ENCODE measurements at places on chromosomes 1 and 21. TPM values are rescaled to one million over a fixed set of nuclear protein-coding genes. Genes with fewer than 3 reads are reported as not detected.

ZNF672 gene
- total RNA-seq, result 17.5 TPM

RGS13 gene
- total RNA-seq, result 0.95 TPM

VCAM1 gene
- 5.5 TPM for total RNA-seq

NPR1 gene
- total RNA-seq, result 11.1 TPM

LAMC1 gene
- 274 TPM for total RNA-seq

NHLH2 gene
- total RNA-seq, result not detected

NT5C1A gene
- total RNA-seq, result not detected

LCE1E gene
- not detected for total RNA-seq

SEC22B gene
- total RNA-seq, result 28.5 TPM

DNA sequence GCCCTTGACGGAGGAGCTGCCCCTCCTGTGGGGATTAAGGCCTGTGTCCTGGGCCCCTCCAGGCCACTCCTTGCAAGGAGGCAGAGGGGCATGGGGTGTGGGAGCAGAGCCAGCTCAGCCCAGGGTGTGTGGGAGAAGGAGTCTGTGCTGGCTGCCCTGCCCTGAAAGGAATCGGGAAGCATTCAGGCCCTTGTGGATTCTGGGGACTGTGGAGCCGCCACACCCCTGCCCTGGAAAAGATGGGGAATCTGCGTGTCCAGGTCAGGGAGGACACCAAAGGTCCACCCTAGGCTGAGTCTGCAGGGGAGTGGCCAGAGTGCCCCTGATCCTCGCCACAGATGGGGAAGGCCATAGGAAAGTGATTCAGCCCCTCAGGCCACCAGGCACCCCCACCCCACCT is 16.5 kb upstream of the PRDM16 start:
- H3K4me3 ChIP-seq, result no peak overlapping the region
- peaks cover 21% of the 10 kb centered on the region for H3K27me3 ChIP-seq
- no peaks in the 10 kb centered on the region for H3K36me3 ChIP-seq
- H3K4me1 ChIP-seq, result no peaks in the 10 kb centered on the region
- no peak overlapping the region for H3K27ac ChIP-seq

- DNase-seq, result no peak
- no peak overlapping the region for H3K27ac ChIP-seq
- H3K36me3 ChIP-seq, result no peaks in the 10 kb centered on the region
- H3K27me3 ChIP-seq, result peaks cover 7% of the 10 kb centered on the region
- H3K4me3 ChIP-seq, result no peak overlapping the region
These were observed 93.9 kb upstream of the ZBTB18 start for GRCh38 chr1:243957141-243957540.

- DNase-seq, result no peak
- no peak overlapping the region for H3K4me3 ChIP-seq
These were observed 64.4 kb downstream of the MAP3K7CL start for GRCh38 chr21:29194847-29195246.

GRCh38 chr1:45929257-45929687 is 125.9 kb downstream of the MAST2 start:
- H3K36me3 ChIP-seq, result no peaks in the 10 kb centered on the region
- H3K4me3 ChIP-seq, result no peak overlapping the region
- no peaks in the 10 kb centered on the region for H3K4me1 ChIP-seq
- H3K27ac ChIP-seq, result peak overlapping the region; percentile 24

DNA sequence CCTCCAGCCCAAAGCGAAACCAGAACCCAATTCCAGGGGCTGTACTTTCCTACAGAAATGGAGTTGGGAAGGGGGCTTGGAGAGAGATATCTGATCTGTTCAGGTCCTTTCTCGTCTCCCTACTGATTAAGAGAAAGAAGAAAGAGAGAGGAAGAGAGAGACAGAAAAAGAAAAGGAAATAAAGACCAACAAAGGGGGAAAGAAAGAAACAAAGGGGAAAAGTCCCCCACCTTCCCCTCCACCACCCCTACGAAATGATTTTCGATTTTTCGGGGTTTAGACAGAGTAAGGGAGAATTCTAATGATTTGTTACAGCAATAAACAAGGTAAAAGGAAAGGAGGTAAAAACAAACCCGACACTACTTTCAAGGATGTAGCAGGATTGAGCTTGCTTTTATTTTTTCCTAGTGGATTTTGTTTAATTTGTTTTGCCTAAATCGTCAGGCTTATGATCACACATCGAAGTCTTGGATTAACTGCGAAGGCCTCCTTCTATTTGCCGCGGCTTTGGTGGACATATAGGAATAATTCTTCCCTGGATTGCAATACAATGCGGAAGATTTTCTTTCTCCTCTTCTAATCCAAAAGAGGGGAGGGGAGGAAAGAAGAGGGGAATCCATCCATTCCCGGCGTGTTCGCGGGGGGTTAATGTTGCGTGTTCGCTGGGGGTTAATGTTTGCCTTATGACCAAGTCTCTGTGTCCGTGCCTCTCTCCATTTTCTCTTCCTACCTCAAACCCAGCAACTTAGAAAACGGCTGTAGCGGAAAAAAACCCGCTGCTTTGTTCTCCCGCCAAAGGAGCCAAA is 1.9 kb downstream of the TAL1 start:
- peak overlapping the region; percentile 27 for H3K4me3 ChIP-seq
- H3K27ac ChIP-seq, result peak overlapping the region; percentile 13
- H3K4me1 ChIP-seq, result peaks cover 30% of the 10 kb centered on the region
- no peak for DNase-seq

DNA sequence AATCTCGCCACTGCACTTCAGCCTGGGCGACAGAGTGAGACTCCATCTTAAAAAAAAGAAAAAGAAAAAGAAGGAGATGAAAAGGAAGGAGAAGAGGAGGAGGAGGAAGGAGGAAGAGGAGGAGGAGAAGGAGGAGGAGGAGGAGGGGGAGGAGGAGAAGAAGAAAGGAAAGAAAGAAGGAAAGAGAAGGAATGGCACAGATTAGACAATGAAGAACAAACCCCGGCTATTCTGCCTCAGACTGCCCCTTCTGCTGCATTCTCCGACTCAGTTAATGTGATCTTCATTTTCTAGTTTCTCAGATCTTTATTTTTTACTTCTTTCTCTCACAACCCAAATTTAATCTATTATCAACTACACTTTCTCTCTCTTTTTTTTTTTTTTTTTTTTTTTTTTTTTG is 40.1 kb upstream of the PTGFRN start:
- no peaks in the 10 kb centered on the region for H3K4me1 ChIP-seq
- no peak overlapping the region for H3K4me3 ChIP-seq
- H3K36me3 ChIP-seq, result no peaks in the 10 kb centered on the region
- H3K27me3 ChIP-seq, result no peaks in the 10 kb centered on the region

DNA sequence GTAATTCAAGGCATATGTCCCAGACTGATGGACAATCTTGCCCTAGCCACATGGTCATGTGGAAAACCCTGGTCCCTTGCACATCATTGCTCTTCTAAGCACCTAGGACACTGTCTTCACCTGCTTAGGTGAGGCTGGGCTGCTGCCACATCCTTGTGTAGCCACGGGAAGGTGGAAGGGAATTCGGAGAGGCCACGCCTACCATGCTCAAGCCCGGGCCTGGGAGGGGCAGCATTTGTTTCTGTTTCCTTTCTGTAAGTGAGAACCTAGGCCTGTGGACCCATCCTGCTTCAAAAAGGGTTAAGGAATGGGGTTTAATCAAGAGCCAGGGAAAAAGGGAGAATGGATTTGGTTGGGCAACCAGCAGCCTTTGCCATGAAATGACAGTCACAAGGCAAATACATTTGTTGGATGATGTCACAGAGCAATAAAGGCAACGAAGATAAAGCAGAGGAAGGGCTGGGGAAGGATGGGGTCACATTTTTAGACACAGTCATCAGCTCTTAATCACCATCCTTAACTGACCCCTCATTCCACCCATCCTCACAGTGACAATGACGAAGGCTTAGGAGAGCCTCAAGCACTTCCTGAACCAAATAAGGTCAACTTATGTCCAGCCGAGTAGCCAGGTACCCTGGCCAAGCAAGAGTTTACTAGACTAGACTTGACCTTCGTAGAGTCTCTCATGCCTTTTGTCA is 10.1 kb upstream of the LRRC38 start:
- H3K4me1 ChIP-seq, result no peaks in the 10 kb centered on the region
- H3K27me3 ChIP-seq, result no peaks in the 10 kb centered on the region
- DNase-seq, result no peak

DNA sequence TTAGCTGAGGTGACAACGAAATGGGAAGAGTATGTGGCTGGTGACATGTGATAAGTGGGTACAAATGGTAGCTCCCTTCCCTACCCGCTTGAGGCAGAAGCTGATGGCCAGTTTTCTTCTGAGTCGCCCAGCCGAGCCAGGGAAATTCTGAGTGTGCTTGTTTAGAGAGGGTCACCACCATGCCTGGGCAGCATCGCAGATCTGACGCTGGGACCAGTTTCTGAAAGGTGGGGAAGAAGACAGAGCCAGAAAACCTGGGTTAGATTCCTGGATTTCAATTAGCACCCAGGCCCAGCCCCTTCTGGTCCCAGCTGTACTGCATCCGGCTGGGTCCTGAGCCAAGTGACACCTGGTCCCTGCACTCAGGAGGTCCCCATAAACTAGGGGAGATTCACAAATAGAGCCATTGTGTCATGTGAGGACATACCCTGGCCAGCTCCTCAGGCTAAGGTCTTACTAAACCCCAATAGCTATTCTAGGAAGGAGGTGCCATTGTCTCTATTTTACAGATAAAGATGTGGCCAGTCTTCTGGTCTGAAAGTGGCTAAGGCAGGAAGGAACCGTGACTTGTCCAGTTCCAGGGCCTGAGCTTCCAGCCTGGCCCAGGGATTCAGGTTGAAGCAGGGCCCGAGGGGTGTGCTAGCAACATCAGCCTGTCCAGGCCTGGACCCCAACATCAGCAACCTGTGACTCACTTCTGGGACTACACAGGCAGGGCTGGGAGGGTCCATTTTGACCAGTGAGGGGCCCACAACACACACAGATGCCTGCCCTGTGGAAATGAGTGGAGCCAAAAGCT is 1.7 kb upstream of the TMEM61 start:
- peaks cover 9% of the 10 kb centered on the region for H3K4me1 ChIP-seq
- no peak for DNase-seq
- no peaks in the 10 kb centered on the region for H3K36me3 ChIP-seq
- H3K4me3 ChIP-seq, result no peak overlapping the region

GRCh38 chr1:110240476-110241210 is 30.5 kb downstream of the KCNC4 start:
- peaks cover 16% of the 10 kb centered on the region for H3K4me1 ChIP-seq
- no peak overlapping the region for H3K27ac ChIP-seq
- H3K4me3 ChIP-seq, result no peak overlapping the region
- peak; percentile 53 for DNase-seq

DNA sequence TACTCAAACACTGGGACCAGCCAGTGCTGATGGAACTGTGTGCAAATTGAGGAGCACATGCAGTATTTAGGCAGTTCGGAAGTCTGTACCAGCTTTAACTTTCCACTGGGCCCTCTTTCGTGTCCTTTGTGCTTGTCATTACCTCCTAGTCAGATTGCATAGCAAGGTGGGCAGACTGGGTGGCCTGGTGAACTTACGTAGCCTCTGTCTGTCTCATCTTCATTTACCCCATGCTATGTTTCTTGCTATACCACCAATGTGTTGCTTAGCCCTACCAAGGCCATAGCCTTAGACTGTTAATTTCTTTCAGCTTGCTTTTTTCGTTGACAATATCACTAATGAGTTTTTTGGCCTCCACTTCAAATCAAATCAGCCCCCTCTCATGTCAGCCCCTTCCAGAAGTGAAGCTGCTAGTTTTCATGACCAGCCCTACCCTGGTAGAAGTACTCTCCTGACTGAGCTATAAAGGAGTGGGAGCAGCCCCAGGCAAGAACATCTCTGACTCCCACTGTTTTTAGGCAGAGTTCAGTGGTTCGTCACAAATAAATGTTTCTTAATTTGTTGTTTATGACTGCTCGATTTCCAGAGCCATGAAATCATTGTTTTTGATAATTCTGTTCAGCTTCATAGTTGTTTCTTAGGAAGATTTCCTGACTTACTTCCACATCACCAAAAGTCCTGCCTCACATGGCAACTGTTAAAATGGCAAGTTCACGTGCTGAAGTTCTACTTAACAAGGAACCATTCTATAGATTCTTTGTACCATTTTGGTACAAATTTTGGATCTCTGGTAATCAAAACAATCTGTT is 19.3 kb downstream of the PRKACB start:
- no peak overlapping the region for H3K4me3 ChIP-seq
- no peaks in the 10 kb centered on the region for H3K36me3 ChIP-seq
- no peak overlapping the region for H3K27ac ChIP-seq
- no peaks in the 10 kb centered on the region for H3K27me3 ChIP-seq

- no peaks in the 10 kb centered on the region for H3K4me1 ChIP-seq
- H3K27me3 ChIP-seq, result no peaks in the 10 kb centered on the region
- DNase-seq, result no peak
- no peaks in the 10 kb centered on the region for H3K36me3 ChIP-seq
- no peak overlapping the region for H3K4me3 ChIP-seq
- H3K27ac ChIP-seq, result no peak overlapping the region
These were observed 195.7 kb upstream of the KIAA0040 start for GRCh38 chr1:175388285-175388684.

- no peaks in the 10 kb centered on the region for H3K27me3 ChIP-seq
- no peak overlapping the region for H3K4me3 ChIP-seq
- DNase-seq, result no peak
- H3K36me3 ChIP-seq, result no peaks in the 10 kb centered on the region
These were observed 215.9 kb downstream of the DISC1 start for GRCh38 chr1:231842441-231842840.

DNA sequence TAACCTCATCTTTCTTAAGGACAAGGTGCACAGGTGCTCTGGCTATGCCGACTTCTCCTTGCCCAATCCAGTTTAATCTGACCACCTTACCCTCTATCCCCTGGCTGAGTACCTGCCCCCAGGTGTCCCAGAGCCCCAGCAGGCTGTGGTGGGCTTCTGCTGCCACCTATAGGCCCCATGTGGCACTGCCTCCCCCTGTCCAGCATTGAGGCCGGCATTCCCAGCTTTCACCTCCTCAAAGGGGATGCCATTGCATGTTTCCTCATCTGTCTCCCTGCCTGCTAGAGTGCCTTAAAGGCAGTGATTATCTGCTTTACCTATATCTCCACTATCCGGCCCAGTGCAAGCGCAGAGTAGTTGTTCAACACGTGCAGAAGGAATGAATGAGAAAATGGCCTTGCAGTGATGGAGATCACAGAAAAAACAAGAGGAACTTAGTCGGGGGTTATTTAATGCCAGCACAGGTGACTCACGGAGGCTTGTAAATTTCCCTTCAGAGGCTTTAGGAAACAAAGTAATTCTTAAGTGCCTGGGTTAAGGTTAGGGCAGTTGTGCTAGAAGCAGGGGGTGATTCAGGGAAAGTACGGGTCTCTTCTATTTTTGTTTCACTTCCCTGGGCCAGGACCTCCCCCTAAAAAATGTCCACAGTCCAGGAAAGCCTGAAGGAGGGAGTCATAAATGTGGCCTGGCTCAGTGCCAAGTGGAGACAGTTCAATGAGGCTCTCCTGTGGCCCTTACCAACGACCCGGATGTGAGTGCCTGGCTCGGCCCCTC is 131.8 kb upstream of the NGF start:
- no peaks in the 10 kb centered on the region for H3K36me3 ChIP-seq
- H3K4me3 ChIP-seq, result no peak overlapping the region
- H3K27me3 ChIP-seq, result no peaks in the 10 kb centered on the region
- peaks cover 7% of the 10 kb centered on the region for H3K4me1 ChIP-seq

- no peak for DNase-seq
- H3K27ac ChIP-seq, result no peak overlapping the region
- no peaks in the 10 kb centered on the region for H3K4me1 ChIP-seq
- H3K36me3 ChIP-seq, result no peaks in the 10 kb centered on the region
- H3K4me3 ChIP-seq, result no peak overlapping the region
These were observed 588.3 kb upstream of the B3GALT2 start for GRCh38 chr1:193774536-193775323.

- no peak overlapping the region for H3K4me3 ChIP-seq
- H3K27ac ChIP-seq, result no peak overlapping the region
- no peak for DNase-seq
- H3K4me1 ChIP-seq, result peaks cover 5% of the 10 kb centered on the region
- H3K27me3 ChIP-seq, result no peaks in the 10 kb centered on the region
These were observed 107.7 kb upstream of the VANGL1 start for GRCh38 chr1:115534106-115534505.

- H3K36me3 ChIP-seq, result no peaks in the 10 kb centered on the region
- H3K27ac ChIP-seq, result no peak overlapping the region
- peaks cover 21% of the 10 kb centered on the region for H3K4me1 ChIP-seq
These were observed 6.2 kb downstream of the NR5A2 start for GRCh38 chr1:200033511-200034261.

Measured in sigmoid colon (tissue), 7 donors.